Fibroblast of lung (primary cell): ENCODE measurements at places on chromosomes 4 and X.

GRCh38 chr4:112031712-112032328 is 113.4 kb upstream of the FAM241A start:
- DNase-seq, result peak; percentile 74

- no peak for DNase-seq
These were observed 8.9 kb downstream of the GPR174 start for GRCh38 chrX:79153348-79153747.

DNA sequence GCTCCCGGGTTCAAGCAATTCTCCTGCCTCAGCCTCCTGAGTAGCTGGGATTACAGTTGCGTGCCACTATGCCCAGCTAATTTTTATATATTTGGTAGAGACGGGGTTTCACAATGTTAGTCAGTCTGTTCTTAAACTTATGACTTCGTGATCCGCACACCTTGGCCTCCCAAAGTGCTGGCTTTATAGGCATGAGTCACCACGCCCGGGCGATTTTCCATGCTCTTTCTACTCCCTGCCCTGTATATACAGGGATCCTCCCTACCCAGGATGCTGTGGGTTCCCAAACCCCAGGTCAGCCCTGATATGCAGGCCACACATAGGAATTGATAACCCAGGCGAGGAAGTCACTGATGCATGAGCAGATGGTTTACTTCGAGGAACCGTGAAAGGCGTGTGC is 31.4 kb downstream of the SSX5 start:
- DNase-seq, result no peak

DNA sequence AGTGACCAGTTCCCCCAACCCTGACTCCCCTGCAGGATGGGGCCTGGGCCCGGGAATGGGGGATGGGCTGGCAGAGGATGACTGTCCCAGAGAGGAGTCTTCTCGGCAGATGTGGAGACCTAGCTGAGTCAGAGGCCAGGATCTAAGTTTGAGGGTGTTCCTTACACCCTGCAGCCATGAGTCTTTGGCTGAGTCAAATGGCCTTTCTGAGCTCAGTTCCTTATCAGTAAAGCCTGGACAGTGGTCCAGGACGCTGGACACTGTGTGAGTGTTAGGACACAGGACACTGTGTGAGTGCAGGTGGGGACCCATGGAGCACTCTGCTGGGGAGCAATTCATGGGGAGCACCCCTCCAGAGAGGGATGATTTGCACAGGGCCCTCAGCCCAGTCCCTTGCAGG is 5.0 kb downstream of the IL9R start:
- DNase-seq, result no peak

DNA sequence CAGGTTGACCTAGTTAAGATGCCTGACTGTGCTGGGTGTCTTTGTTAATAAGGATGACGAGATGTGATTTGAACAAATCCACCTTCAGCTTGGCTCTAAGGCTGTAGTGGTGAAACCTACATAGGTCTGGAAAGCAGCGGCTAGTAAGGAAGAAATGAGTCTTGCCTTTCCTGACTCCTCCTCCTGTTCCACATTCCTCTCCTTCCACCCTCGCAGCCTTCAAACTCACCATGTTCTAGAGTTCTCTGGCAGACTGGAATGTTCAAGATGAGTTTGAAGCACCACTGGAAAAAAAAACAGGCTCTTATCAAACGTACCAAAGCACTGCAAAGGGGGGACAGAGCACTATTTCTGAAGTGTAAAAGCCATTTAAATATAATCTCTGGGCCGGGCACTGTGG is 395.4 kb downstream of the BMPR1B start:
- DNase-seq, result no peak

DNA sequence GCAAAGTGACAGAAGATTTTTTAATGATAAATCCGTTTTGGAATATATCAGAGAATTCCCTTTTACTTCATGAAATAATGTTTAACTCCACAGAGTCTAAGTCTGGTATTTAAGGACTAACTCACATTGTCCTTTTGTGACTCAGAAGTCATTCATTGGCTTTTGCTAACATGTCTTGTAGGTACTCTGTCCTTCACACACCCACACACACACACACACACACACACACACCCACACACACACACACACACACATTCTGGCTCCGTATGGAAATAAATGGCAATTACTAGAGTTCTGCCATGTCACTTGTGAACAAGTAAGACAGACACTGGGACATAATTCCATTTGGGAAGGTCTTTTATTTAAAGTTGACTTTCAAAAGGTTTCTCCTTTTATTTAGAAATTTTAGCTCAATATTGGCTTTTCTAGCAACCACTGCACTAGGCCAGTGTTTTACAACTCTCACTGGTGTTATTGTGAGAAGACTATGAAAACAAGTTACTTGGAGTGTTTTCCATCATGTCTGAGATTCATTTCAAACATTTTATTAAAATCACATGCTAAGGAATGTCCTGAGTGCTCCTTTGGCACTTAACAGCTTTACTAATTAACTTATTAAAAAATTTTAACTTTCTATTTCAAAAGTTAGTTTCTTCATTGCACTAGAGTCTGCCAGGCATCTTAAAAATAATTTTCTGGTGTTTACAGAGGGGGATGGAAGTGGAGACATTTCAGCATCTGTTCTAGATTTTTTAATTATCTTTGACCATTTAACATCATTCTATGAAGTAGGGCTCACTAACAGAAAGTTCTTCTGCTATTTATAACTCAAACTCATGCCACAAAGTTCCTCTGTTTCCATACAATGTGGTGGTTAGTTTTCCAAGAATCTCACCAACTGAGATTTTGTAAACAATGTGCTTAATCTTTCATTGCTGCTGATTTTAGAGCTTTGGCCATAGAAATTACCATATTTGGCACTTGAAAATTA is 240.3 kb upstream of the GPC4 start:
- DNase-seq, result peak; percentile 26

- DNase-seq, result peak; percentile 22
These were observed 25.2 kb upstream of the FGFR3 start for GRCh38 chr4:1767770-1768366.

GRCh38 chr4:10437735-10438134 is 19.5 kb downstream of the ZNF518B start:
- DNase-seq, result no peak

GRCh38 chrX:155715141-155715540 is 102.4 kb upstream of the TMLHE start:
- DNase-seq, result no peak

DNA sequence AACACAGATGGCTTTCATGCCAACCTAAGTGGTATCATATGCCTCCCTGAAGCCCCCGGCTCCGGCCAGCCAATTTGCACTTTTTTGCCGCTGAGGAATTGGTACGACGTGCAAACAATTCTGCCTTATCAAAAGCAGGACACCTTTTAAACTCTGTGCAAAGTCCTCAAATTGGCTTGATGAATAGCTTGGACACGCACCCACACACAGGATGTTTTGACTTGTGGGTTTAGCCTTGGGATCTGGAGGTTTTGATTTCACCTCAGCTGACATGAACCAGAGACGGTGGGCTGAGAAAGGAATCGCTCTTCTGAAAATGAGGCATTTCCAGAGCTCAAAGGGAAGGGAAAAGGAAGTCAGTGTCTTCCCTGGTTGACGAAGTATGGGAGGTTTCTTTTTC is 110.8 kb upstream of the SHOX start:
- no peak for DNase-seq

DNA sequence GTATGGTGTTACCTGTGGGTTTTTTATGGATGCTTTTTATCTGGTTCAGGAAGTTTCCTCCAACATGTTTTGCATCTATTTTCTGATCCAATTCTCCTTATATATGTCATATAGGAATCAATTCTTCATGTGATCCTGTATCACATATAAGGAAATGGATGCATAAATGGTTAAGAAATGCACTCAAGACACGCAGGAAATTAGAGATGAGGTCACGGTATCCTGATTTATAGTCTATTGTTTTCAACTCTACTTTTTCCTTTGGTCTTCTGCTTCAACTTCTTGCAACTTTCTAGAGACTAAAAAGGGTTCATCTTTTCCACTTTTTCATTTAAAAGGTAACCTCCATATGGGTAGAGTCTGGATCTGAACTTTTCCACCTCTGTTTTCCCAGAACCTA is 33.6 kb upstream of the IL13RA1 start:
- DNase-seq, result no peak
